ENCODE measurements at places on chromosomes 7 and 10.

- no peak for DNase-seq
Observed at GRCh38 chr10:97101166-97101940, 84.4 kb downstream of the SLIT1 start.

DNA sequence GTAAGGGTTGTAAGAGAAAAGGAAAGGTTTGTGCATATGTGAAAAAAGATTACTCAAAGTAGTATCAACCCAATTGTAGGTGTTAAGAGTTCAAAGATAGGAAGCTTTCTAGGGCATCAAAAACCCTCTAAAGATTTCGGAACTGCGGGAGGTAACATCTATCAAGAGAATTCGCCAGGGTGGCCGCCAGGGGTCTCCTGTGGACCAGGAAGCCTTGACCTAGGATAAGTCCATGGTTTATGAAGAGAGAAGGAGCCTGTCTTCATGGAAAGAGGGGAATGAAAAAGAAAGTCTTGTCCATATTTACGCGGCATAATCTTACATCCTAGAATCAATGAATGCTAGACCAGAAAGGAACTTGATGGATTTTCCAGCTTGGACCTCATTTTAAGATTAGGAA lies 140.7 kb upstream of the CALCR start:
- no peak for DNase-seq

DNA sequence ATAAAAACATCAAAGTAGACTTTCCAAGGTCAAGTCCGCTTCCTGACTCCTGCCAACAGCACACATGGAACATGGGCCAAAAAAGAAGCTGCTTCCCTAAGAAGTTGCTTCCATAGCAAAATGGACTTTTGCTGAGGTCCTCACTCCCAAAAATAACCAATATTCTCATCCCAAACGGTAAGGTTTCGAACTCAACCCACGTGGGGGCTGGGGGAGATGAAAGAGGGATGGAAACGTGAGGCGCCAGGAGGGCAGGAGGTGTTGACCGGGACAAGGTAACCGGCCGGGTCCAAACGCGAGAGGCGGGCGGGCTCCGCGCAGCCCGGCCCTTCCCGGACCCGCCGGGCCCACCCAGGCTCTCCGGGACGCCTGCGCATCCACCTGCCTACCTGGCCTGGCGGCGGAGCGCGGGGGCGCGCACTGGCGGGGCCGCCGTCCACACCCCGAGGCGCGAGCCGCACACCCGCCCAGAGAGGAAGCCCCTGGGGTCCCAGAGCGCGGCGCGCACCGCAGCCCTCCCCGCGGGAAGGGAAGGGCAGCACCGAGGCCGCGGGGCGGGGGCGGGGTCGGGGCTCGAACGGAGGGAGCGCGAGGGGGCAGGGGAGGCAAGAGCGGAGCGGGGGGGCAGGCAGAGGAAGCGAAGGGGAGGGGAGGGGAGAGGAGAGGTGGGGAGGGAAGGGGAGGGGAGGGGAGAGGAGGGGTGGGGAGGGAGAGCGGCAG lies 742 bp downstream of the LMBR1 start:
- no peak for DNase-seq

DNA sequence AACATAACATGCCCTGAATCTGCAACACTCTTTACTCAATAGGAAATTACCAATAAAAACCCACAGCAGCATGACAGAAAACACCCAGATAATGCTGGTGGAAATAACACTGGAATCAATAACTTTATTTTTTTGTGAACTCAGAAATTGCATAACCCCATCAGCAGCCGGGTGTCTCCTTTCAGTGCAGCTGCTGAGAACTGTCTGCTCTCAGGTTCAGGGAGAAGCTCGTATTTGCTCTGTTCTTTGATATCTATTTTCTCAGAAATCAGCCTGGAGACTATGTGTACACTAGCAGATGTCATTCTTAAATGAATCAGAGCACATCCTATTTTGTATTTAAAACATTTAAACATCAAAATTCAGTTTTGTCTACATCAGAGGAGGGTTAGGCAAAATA lies 506.0 kb downstream of the POM121L12 start:
- DNase-seq: no peak

GRCh38 chr7:155796381-155797261 lies 15.6 kb downstream of the SHH start:
- no peak for DNase-seq

GRCh38 chr10:43166880-43167497 lies 28.7 kb downstream of the CSGALNACT2 start:
- no peak for DNase-seq

- peak; percentile 64 for DNase-seq
Observed at GRCh38 chr7:22094413-22095342, 149.0 kb upstream of the CDCA7L start.

- DNase-seq: no peak
Observed at GRCh38 chr7:98872328-98872924, 2.6 kb upstream of the TMEM130 start.

- no peak for DNase-seq
Observed at GRCh38 chr7:24026351-24026750, 257.6 kb upstream of the NPY start.

GRCh38 chr7:70481570-70482123 lies 650.3 kb upstream of the GALNT17 start:
- no peak for DNase-seq

DNA sequence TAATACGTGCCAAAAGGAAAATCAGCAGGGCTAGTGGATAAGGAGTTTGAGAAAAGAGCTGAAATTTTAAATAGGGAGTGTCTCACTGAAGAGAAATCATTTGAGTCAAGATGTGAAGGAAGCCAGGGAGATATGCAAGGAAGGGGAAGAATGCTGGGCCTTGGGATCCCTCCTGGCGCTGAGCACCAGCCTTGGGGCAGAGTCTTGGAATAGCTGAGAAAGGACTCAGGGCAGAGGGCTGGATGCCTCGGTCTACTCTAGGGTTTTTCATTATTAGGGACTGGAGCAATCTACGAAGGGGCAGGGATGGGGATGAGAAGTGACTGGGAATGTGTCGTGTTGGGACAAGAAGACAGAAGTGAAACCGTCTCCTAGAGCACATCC lies 484 bp downstream of the ZWINT start:
- DNase-seq: no peak

DNA sequence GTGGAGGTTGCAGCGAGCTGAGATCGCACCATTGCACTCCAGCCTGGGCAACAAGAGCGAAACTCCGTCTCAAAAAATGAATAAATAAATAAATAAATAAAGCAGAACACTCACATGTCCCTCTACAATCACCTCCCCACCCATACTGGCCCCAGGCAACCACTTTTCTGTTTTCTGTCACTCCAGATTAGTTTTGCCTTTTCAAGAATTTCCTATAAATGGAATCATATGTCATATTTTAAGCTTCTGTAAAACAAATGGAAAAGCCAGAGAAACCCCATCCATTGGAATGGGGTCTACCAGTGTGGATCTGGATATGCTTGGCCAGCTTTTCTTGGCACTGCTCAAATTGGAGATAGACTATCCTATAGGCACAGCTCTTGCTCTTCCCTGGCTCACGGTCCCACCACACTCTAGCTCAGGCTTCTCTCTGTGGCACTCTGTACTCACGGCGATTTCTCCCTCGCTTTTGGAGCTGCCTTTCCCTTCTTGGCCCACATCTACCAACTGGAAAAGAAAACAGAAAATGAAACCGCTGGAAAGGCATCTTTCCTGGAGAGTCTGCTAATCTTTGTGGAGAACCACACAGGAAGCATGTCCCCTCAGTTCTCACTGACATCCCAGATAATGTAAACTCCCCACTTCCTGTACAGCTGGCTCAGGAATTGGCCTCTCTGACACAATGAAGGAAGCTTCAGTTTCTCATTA lies 210.1 kb downstream of the JCAD start:
- DNase-seq: peak; percentile 41

GRCh38 chr10:124480860-124481259 lies 19.2 kb downstream of the LHPP start:
- no peak for DNase-seq

DNA sequence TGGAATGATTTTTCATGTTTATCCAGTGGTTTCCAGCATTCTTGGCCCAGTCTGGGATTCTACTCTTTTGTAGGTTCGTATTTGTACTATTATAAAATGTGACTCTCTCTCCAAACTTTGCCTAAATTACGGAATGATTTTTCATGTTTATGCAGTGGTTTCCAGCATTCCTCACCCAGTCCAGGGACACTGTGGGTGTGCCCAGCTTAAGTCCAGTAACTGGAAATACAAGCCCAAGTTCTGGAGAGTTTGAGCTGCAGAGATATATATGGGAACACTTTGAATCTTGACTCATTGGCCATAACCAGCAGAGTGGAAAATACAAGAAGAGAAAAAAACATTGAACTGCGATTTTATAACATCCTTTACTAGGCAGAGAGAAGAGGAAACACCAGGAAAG lies 5.9 kb upstream of the MAGI2 start:
- peak; percentile 63 for DNase-seq

- no peak for DNase-seq
Observed at GRCh38 chr10:101287997-101288635, 58.9 kb upstream of the LBX1 start.

DNA sequence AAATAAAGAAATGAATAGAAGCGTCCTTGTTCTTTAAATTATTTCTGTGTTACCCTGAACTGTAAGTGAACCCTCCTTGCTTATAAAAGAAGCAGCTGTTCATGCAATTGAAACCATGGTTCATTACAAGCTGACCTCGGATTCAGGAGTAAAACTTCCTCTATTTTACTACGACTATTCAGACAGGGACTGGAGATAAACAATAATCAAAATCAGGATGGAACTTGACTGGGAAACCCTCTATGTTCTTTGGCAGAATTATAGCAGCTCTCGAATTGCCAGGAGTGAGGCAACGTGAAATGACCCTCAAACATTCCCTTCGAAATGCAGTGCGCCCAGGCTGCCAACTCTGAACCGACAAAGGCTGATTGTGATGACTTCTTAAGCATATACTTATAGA lies 172.1 kb downstream of the CYP26A1 start:
- DNase-seq: no peak

GRCh38 chr10:96591946-96592345 lies 5.1 kb upstream of the TM9SF3 start:
- DNase-seq: no peak

DNA sequence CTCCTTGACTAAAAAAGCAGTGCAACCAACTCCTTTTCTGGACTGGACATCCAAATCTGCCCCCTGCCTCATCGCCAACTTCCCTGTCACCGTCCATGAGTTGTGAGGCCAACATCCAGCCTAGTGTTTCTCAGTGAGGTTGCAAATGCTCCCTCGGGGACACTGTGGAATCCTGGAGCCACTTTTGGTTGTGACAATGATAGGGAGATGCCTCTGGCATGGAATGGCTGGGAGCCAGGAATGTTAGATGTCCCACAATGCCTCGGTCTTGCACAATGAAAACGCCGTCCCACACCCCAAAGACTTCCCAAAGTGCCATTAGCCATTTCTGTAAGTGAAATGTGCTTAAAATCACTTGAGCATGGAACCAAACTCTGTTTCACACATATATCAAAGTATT lies 105.2 kb downstream of the OSBPL3 start:
- no peak for DNase-seq

- DNase-seq: no peak
Observed at GRCh38 chr7:404812-405488, 114.7 kb downstream of the PDGFA start.

GRCh38 chr7:141477865-141478264 lies 73.3 kb upstream of the AGK start:
- DNase-seq: no peak

DNA sequence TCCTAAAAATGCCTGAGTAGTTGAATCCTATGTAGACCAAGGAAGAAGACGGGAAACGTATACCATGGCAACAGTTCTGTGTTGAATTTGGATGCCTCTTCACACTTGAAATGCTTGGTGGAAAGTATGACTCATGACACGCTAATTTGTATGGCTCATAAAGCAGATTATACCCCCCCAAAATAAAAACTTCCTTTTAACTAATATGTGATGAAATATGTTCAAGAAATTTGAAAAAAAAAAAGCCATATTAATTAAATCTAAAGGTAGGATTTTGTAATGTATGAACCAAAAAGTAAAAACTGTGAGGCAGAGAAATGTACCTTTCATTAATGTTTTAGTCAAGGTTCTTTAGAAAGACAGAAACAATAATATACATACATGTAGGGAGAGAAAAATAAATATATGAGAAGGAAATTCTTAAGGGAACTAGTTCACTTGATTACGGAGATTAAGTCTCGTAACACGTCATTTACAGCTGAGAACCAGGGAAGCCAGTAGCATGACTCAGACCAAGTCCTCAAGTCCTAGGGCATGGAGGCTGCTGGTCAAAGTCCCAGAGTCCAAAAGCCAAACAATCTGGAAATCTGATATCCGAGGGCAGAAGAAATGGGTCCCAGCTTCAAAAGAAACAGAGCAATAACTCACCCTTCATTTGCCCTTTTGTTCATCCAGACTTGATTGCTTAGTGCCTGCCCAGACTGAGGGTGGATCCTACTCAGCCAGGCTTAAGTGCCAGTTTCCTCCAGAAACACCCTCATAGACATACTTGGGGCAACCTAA lies 485.1 kb downstream of the SEMA3D start:
- DNase-seq: peak; percentile 78

GRCh38 chr7:73569042-73569608 lies 9.3 kb downstream of the TBL2 start:
- DNase-seq: no peak

DNA sequence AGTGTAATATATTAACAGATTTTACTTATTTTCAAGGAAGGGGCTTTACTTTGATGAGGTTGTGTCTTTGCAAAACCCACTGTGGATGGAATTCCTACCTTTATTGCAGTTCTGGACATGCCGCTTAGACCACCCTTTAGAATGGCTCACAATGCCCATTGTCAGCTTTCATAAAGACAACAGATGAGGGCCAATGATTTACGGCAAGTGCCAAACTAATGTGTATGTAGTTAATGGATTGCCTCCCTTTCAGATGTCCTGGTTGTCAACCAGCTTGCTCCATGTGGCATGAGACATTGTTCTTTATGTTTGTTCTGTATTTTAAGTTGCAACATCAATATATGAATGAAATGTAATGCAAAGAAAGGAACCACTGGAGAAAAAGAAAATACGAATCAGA lies 35.0 kb upstream of the ELMO1 start:
- no peak for DNase-seq

DNA sequence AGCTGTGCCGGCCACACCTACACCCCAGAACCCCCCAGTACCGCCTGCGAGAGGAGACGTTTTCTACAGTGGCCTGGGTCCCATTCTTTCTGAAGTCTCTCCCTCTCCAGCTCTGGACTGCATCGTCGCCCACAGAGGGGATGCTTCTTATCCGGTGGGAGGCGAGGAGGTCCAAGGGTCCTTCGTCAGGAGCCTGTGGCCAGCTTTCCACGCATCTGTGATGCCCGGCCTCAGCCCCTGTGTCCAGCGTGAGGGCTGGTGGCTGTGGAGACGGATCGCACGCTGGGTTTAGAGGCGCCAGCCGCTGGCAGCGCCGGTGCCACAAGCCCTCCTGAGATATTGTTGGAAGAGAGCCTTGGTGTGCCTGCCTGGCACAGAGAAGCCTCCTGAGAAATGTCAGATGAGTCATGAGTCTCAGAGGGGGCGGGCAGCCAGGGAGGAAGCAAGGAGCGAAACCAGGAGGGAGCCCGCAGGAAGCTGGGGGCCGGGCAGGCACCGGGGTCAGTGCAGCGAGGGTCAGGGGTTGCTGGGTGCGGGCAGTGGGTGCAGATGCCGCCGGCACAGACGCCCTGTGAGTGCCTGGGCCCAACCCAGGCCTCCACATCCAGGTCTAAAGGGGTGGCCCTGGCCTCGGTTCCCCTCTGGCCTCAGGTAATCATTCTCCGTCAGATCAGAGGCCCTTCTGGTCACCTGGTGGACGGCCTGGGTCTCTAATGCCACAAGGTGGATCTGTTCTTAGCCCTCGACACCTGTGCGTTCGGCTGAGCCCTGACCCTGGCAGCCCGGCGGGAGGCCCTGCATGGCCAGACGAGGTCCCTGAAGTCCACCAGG lies 86.0 kb upstream of the DIP2C start:
- no peak for DNase-seq
